ENCODE measurements at places on chromosomes 7 and 10. TPM values are rescaled to one million over a fixed set of nuclear protein-coding genes. Genes with fewer than 3 reads are reported as not detected.
A peak's percentile ranks its signal among the peaks of the same experiment; 100 is the strongest.

The ITPRID1 gene
- total RNA-seq, result 2.4 TPM

The GIGYF1 gene
- total RNA-seq, result 30.8 TPM

The INTS15 gene
- total RNA-seq, result 24.7 TPM

The DRGX gene
- not detected for total RNA-seq

The TLL2 gene
- 0.12 TPM for total RNA-seq

The PSD gene
- 4.6 TPM for total RNA-seq

The CPEB3 gene
- total RNA-seq, result 4.3 TPM

DNA sequence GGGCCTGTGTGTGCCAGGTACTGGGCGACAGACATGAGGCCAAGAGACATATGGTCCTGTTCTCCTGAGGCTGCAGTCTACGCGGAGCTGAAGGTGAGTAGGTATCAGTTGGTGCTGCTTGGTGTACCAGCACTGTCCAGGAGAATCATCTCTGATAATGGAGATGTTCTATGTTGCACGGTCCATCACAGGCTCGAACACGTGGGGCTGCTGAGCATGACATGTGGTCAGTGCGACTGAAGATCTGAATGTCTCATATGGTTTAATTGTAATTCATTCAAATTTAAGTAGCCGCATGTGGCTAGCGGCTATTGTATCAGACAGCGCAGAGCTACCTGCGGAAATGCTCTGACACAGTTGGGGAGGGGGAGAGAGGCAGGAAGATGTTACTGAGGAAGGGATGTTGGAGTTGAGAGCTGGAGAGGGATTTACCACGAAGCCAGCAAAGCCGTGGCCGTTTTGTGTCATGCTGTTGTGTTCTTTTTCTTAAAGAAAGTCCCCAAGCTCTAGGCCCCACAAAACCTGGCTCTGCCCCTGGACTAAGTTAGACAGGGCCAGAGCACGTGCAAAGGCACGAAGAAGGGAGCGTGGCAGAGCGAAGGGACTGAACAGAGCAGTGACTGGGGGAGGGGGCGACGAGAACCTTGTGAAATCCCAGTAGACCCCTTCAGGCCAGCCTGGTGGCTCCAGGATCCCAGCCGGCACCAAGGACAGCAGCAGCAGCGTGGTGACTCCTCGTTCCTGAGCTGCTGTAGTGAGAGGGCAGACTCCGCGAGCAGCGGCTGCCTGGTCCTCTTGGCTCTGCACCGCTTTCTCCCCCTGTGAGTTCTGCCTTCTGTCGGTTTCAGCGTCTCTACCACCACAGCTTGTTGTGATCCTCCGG lies 20.0 kb downstream of the SMKR1 start:
- no peaks in the 10 kb centered on the region for H3K4me1 ChIP-seq
- DNase-seq, result no peak
- H3K36me3 ChIP-seq, result no peaks in the 10 kb centered on the region
- no peaks in the 10 kb centered on the region for H3K27me3 ChIP-seq

GRCh38 chr10:24569828-24570657 lies 153.6 kb downstream of the ARHGAP21 start:
- no peaks in the 10 kb centered on the region for H3K36me3 ChIP-seq
- no peak for DNase-seq
- no peak overlapping the region for H3K27ac ChIP-seq
- peaks cover 2% of the 10 kb centered on the region for H3K4me1 ChIP-seq
- H3K4me3 ChIP-seq, result no peak overlapping the region

DNA sequence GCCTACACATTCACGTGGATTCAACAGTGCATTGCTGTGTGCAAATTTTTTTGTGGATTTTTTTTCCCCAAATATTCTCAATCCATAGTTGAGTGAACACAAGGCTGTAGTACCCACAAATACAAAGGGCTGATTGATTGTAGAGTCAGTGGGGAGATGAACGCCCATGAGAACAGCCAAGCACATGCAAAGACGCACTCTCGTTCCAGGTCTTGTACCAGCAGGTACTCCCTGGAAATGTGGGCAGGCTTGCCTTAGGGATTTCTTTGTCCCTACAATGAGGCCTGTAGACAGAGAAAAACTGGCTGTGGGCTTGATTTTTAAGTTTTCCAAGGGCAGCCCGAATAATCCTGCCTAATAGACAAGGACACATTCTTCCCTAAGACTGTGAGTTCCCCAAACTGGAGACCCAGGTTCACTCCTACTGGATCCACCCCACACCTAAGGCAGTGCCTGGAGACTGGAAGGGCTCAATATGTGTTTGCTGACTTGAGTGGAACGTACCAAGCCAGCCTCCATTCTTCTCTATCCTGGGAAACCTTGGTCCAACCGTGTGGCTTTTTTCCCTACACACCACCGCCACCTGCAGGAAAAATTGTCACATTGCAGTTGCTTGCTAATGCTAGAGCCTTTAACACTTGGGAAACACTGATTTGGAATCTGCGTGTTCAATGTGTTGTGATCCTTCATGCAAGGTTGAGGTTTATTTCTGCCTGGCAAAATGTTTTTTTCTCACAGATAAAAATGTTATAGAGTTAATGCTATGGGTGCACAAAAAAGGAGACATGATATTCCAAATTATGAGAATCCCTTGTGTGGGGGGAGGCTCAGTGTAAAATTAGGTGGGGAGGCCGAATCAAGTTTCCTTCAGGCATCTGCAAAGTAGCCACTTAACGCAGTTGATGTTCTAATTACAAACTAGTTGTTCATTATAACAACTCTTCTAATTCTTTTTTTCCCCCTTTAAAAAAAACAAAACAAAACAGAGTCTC lies 49.3 kb downstream of the PPP1R17 start:
- peak; percentile 83 for DNase-seq
- peaks cover 4% of the 10 kb centered on the region for H3K27me3 ChIP-seq
- H3K36me3 ChIP-seq, result no peaks in the 10 kb centered on the region
- no peak overlapping the region for H3K4me3 ChIP-seq

GRCh38 chr10:130333185-130333584 lies 197.0 kb downstream of the GLRX3 start:
- H3K27ac ChIP-seq, result no peak overlapping the region
- no peaks in the 10 kb centered on the region for H3K36me3 ChIP-seq
- no peak for DNase-seq
- no peaks in the 10 kb centered on the region for H3K27me3 ChIP-seq
- H3K4me3 ChIP-seq, result no peak overlapping the region
- H3K4me1 ChIP-seq, result no peaks in the 10 kb centered on the region

- H3K27me3 ChIP-seq, result no peaks in the 10 kb centered on the region
- no peak overlapping the region for H3K4me3 ChIP-seq
- no peaks in the 10 kb centered on the region for H3K36me3 ChIP-seq
- H3K4me1 ChIP-seq, result no peaks in the 10 kb centered on the region
- H3K27ac ChIP-seq, result no peak overlapping the region
- no peak for DNase-seq
Observed at GRCh38 chr7:132395361-132395760, 180.9 kb downstream of the PLXNA4 start.
